ENCODE measurements at places on chromosomes 6 and 20.

DNA sequence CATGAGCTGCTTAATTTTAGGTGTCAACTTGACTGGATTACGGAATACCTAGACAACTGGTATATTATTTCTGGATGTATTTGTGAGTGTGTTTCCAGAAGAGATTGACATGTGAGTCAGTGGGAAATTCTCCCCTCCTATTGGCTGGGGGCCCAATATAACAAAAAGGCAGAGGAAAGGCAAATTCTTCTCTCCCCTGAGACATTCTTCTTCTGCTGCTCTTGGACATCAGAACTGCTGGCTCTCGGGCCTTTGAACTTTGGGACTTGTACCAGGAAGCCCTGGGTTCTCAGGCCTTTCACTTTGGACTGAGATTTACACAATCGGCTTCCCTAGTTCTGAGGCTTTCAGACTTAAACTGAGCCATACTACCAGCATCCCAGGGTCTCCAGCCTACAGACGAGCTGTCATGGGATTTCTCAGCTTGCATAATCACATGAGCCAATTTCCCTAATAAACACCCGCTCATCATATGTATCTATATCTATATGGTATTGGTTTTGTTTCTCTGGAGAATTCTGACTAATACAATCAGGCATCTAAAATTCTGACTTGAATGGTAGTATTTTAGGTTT is 7.6 kb upstream of the BTN3A3 start:
- DNase-seq: no peak

- DNase-seq: no peak
Measured at GRCh38 chr20:3847429-3847940, 851 bp downstream of the MAVS start.

DNA sequence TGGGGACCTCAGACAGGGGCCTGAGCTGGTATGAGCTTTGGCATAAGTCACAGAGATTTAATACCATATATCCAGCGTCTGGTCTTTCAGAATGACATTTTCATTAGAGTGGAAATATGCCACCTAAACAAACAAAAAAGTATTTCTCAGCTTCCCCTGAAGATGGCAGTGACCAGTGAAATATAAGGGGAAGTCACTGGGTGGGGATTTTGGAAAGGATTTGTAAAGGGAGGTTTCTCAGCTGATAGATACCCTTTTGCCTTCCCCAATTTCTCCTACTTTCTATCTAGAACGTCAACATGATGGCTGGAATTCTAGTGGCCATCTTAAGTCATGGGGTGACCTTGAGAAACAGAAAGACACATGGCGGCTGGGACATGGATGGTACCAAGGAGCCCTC is 137.7 kb upstream of the LRFN2 start:
- no peak for DNase-seq

DNA sequence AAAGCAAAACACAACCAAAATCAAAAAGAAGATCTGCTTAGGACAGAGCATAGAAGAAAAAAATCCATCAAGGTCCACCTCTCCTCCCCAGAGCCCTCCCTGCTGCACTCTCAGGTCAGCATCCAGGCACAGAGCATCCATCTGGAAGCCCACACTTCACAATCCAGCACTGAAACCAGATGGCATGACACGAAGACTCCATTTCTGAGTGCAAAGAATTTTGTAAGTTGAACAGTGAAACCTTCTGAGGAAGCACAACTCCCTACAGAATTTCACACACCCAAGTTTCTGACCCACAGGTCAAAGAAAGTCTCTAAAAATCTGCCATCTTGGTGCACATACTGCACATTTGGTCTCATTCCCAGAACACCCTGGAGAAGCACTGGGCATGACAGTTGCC is 128.8 kb upstream of the STXBP5 start:
- DNase-seq: no peak
